ENCODE measurements at places on chromosomes 6 and 20.

GRCh38 chr20:21129861-21130260, 4.0 kb downstream of the KIZ start:
- DNase-seq: no peak

- DNase-seq: no peak
Observed at GRCh38 chr6:85404564-85405174, 45.2 kb upstream of the NT5E start.

GRCh38 chr6:143279385-143279784, 171.1 kb downstream of the ADAT2 start:
- DNase-seq: peak; percentile 28

GRCh38 chr20:56423211-56423610, 11.2 kb downstream of the CASS4 start:
- no peak for DNase-seq

GRCh38 chr6:127458222-127458621, 967 bp downstream of the KIAA0408 start:
- no peak for DNase-seq

DNA sequence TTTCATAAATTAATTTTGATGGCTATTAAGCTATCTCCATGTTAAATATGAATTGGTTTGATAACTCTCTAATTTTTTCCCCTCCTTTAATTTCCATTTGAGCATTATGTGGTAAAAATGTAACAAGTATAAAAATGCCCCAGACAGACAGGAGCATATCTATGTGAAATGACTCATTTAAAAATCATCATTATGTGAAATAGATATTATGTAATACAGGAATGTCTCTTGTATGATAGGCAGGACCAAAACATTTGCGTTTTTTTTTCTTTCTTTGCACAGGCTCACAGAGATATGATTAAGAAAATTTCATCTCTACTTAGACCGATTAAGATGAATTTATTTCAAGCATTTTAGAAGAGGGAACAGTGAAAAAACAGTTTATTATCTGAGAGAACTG, 95.8 kb downstream of the AKAP7 start:
- DNase-seq: no peak

DNA sequence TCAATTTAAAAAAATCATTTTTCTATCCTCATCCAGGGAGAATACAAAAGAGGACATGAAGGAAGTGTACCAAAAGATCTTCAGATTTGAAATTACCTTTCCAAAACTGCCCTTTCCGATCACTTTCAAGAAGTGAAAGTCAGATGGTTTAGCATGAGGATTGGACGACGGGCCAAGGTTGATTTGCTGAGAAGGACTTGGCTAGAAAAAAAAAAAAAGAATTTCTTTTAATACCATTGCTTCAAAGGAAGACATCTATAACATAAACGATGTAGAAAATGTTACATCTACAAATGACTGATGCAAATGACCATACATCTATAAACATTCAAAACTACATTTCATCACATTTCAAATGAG, 120.9 kb upstream of the SLC2A12 start:
- DNase-seq: no peak

- DNase-seq: no peak
Observed at GRCh38 chr6:54467384-54467783, 159.1 kb downstream of the TINAG start.

DNA sequence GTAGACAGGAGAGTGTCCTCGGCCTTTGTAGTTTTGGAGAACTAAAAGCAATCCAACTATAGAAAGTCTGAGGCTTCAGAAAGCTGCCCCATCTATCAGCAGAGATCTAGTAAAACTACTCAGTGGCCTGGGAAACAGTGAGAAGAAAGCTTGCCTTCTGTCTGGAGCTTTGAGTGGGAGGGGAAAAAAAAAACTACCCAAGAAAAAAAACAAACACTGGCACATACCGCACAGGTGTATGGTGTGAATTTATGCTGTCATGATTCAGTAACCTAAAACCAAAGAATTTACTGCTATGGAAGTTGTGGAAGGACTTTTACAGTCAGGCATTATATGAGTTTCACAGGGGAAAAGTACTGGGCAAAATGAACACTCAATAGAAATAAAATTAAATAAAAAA, 280.5 kb downstream of the ADGRB3 start:
- no peak for DNase-seq

DNA sequence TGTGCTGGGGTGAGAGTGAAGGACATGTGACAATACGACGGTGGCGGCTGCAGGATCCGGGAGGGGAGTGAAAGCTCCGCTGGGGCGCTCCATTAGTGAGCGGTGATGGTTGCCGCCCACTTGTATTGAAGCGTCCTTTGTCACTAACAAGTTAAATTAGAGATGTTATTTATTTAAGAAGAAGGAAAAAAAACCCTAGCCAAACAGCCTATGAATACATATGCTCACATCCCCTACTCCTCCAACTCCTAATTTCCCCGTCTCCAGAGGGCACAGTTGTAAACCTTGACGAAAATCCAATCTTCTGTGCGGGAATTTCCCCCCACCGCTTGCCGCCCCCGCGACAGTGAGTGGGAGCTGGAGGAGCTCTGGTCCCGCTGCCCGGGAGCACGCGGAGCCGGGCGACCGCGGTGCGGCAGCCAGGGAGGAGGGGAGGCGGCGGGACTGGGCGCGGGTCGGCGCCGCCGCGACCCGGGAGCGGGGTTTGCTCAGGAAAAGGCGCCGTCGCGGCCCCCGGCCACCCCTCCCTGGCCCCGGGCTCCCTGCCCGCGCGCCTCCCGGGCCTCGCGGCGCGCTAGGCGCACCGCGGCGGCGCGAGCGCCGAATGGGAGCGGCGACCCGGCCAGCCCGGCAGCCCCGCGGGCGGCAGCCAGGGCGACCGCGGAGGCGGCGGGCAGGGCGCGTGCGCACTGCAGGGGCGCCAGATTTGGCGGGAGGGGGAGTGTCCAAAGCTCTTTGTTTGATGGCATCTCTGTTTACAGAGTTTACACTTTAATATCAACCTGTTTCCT, at the start of gene MYB:
TSS of gene MYB (plus strand) at position 767 of the 791 bp plus-strand sequence. CDS start 206 bp downstream, outside the sequence.
- peak; percentile 89 for DNase-seq

DNA sequence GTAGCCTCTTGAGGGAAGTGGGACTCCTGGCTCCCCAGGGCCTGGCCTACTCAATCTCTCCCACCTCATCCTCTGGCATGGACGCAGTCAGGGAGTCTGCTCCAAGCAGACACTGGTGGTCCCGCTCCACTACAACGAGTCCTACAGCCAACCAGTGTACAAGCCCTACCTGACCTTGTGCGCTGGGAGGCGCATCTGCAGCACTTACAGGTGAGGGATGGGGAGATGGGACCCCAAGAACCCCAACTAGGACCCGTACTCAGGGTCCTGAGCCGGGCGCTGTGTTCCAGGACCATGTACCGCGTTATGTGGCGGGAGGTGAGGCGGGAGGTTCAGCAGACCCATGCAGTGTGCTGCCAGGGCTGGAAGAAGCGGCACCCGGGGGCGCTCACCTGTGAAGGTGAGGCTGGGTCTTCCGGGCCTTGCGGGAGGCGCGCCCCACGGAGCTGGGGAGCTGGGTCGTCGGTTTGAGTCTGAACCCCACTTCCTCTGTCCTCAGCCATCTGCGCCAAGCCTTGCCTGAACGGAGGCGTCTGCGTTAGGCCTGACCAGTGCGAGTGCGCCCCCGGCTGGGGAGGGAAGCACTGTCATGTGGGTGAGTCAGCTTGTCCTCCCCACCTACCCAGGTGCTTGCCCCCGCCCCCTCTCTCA, 2.1 kb downstream of the EGFL8 start:
- DNase-seq: no peak

GRCh38 chr20:24768201-24768636, 180.8 kb upstream of the CST7 start:
- no peak for DNase-seq

- DNase-seq: no peak
Observed at GRCh38 chr6:169701311-169701953, 397 bp downstream of the WDR27 start.

DNA sequence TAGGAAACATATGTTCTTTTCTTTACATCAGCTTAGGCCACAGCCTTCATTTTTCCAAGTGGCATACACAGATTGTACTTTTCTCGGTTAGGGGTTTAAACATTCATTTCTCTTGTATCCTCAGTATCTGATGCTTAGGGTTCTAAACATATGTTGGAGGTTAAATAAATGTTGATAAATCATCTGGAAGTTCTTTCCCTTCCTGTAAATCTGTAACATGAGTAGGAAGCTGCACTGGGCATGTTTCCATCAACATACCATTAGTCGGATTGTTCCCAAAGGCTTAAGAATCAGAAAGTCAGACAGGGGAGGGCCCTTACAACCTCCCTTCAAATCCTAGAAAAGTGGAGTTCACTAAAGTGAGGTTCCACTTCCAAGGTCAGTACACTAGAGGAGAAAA, 54.8 kb upstream of the BCLAF1 start:
- DNase-seq: no peak

GRCh38 chr6:89928604-89929003, 34.3 kb downstream of the GJA10 start:
- peak; percentile 58 for DNase-seq
